ENCODE measurements at places on chromosomes 2 and 18.
A peak's percentile ranks its signal among the peaks of the same experiment; 100 is the strongest.

- no peak for DNase-seq
These were observed 21.9 kb upstream of the ICOS start for GRCh38 chr2:203914546-203915182.

- no peak for DNase-seq
These were observed 96.9 kb downstream of the TGOLN2 start for GRCh38 chr2:85230679-85231467.

DNA sequence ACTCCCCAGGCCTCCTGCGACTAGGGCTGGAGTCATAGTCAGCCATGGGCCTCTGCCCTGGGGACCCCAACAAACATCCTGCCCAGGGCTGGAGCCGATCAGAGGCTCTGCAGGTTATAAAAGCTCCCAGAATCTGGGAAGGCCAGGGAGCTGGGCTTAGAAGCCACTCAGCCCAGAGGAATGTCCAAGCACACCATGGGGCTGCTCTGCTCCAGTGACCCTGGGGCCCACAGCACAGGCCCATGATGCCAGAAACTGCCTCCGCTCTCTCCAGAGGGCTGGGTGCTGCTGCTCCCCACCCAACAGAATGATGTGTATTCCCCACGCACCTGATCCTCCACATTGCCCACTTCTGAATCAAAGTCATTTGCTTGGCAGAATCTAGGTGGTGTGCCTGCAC, 88.5 kb downstream of the ARMC9 start:
- DNase-seq, result no peak

- DNase-seq, result no peak
These were observed 122.3 kb downstream of the HAUS1 start for GRCh38 chr18:46226461-46226860.

DNA sequence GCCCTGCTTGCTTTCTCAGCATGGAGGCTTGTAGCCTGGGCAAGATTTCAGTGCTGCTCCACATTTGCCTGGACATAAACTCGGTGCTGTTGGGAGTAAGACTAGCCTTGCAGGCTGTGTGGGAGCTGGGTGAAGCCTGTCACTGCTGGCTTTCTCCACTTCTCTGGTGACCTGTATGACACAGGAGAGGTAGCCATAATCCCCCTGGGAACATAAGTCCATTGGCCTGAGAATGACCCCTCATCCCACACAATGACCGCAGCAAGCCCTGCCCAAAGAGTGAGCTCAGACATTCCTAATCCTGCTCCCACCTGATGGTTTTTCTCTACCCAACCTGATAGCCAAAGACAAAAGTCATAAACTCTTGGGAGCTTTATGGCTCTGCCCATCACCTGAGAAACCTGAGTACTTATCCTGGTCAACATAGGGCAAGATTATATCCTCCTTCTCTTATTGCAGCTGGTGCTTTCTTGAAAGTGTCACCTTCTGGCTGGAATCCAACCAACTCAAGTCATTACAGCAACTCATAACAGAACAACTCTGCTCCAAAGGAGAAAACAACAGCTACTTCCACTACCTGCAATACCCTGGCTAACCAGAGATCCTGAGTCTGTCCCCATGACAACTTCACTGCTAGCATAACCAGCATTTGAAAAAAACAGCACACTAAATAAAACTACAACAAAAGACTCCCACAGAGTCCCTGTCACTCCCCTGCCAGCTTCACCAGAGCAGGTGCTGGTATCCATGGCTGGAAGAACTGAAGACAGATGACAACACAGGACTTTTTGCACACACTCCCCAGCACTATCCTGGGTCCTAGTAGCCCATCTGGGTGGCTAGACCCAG, 834.4 kb upstream of the DDX18 start:
- no peak for DNase-seq

GRCh38 chr18:2306606-2307005, 264.7 kb downstream of the METTL4 start:
- no peak for DNase-seq

DNA sequence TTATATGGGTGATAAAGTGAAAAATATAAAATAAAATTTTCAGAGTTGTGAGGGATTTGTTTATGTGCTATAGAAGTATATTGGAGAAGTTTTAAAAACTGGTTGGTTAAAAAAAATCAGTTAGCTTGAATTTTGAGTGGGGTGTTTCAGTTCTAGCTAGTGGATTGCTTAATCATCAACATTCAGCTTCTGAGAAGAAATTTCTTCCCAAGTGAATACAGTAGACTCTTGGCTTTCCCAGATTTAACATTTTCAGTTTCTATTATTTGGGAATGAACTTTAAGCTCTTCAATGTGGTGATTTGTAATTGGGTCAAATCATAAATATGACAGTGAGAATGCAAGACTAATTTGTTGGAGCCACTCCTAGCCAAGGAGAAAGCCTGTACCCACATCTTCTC, 120.8 kb downstream of the PLCL1 start:
- DNase-seq, result no peak

DNA sequence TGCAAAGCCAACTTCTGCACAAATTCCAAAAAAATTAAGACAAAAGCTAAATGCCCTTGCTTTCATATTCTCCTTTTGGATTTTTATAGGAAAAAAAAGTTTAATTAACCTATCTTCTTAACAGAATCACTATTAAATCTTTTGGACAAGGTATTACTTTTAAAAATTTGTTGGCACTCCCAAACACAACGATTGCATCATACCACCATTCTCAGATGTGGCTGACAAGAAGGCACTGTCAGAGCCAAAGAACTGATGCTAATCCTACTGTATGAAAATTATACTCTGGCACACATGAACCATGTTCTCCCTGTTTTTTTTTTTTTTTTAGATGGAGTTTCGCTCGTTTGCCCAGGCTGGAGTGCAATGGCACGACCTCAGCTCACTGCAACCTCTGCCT, 58.4 kb downstream of the NOL10 start:
- no peak for DNase-seq

DNA sequence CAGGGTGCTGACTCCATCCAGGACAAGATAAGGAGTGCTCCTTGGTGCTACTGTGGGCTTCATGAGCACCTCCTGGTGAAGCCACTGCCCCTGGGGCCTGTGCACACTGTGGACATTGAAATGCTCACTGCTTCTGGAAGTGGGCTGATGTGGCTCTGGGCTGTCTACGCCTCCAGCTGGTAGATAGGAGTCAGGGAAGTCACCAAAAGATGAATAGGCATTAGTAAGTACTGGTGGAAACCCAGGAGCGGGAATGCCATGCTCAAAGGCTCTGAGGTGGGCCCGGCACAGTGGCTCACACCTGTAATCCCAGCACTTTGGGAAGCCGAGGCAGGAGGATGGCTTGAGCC, 79.2 kb upstream of the MSH2 start:
- DNase-seq, result no peak

GRCh38 chr2:98601532-98602132, 6.7 kb downstream of the COA5 start:
- no peak for DNase-seq

- DNase-seq, result no peak
These were observed 22.4 kb downstream of the MAL start for GRCh38 chr2:95047629-95048510.

DNA sequence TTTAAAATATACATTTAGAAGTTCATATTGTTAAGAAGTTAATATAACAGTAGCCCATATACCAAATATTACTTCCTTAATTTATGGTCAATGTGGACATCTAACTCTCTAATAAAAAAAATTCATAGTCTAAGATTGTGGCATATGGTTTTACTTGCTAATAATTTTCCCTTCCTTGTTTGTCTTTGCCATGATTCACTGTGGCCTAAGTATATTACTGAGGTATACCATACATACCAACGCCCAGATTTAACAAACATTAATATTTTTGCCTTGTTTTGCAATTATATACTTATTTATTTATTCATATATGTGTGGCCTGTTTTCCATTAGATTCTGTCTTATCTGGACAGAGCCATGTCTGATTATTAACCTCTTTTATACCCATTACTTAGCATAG, 54.6 kb upstream of the CCDC150 start:
- no peak for DNase-seq

- DNase-seq, result no peak
These were observed 10.8 kb downstream of the LAPTM4A start for GRCh38 chr2:20040489-20041172.

DNA sequence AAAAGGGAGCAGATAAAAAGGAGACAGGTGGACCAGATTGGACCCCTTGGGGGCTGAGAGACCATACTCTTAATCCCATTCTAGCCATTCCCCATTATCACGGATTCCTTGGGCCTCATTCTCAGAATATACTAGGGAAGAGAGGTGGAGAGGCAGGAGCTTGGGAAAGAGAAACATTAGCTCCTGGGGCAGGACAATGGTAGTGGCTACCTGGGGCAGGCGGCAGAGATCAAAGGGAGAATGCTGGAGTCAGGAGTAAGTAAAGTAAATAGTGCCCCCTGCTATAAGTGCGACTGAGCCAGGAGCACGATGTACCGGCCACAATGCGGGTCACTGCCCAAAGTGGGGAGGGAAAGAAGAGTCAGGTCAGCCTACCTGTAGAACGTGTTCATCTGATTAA, 20.4 kb upstream of the IHH start:
- DNase-seq, result no peak

DNA sequence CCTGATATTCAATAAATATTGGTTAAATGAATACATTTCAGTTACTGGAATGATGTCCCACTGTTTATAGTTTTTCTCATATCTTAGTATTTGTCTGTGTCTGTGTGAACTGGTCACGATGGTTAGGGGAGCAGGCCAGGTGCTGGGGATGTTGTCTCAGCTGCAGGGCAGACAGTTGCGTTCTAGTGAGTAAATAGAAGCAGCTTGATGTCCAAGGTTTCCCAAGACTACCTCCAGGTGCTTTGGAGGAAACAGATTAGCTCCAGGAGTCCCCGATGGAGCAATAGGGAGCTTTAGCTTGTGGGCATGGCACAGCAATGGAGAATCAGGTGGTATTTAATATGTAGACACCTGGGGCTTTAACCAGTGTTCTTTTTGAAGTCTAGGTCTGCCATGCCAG, 75.5 kb downstream of the GULP1 start:
- DNase-seq, result no peak

GRCh38 chr2:6071519-6071918, 379.3 kb downstream of the SOX11 start:
- DNase-seq, result no peak

DNA sequence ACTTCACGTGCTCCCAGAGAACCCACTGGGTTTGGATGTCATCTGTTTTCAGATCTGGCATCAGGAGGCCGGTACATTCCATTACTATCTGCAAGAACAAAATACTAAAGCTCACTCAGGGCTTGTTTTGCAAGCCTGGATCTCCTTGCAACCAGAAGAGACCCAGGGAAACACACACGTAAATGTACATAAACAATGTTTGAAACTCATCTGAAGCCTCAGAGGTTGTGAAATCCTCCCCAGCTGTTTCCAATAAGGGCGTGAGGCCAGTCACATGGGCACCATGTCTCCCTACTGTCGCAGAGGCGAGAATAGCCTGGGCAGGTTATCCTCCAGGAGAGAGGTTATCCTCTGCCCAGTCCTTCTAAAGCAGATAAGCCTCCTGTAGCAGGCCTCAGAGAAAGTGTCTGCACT, 186.9 kb downstream of the GFPT1 start:
- DNase-seq, result no peak

GRCh38 chr2:230130668-230131364, 62.1 kb upstream of the SLC16A14 start:
- DNase-seq, result no peak

GRCh38 chr2:10038123-10038522, 5.2 kb upstream of the KLF11 start:
- no peak for DNase-seq

GRCh38 chr2:62014102-62014501, 108.6 kb downstream of the COMMD1 start:
- no peak for DNase-seq

- no peak for DNase-seq
These were observed 127.8 kb downstream of the MEP1B start for GRCh38 chr18:32317651-32318050.

DNA sequence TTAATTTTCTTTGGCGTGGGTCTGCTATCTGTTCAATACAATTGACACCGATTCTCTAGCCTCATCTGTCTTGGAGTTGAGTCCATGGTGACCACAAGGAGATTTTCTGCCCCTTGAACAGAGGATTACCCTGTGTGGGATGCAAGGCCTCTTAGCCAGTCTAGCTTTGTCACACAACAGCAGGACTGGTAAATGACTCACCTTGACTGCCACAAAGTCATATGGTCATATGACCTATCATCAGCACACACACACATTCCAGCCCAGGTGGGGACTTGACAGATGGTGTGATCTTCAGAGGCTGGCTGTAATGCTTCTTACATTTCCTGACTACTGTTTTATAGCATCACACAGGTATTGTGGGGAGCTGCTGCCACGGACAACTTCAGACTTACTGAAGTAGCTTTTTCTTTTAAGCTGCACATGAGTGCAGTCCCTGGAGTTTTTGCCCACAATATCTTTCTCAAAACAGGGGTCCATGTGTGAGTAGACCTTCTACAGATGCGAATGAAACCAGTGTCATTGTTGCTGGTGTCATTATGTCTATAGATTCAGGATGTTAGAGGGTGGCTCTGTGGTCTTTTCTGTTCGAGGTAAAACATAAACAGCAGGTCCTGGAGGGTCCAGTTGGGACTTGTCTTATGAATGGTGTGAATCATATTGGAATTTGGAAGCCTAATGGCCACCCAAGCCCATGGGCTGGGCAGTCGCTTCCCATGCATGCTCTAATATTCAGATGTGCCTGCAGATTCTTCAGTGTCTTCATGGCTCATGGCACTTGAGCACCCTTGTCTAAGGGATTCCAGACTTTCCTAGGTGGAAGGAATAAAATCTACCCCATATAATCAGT, 18.6 kb upstream of the ACOXL start:
- no peak for DNase-seq

DNA sequence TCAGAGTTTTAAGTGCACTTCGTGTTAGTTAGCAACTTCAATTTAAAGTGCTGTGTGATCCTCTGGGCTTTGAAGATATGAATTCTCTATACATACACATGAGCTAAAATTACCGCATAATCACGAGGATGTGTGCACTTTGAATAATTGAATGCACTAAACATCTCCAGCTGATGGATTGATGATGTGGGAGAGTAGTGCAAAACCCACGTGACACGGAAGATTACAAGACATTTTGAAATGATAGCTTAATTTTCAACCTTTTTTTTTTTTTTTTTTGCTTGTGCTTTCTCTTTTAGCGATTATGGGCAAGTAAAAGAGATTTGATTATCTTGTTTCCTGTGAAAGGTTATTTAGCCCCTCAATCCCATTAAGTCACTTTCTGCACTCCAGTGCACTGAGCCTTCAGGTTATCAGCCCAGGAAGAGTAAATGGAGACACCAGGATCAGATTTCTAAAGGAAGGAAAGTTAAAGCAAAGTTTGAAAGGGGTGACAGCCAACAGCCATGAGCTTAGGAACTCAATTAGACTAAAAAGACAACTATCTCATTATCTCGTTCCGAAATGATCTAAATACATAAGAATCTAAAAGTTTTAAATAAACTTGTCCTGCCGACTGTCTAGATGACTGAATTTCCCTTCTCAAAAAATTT, 81.6 kb downstream of the CDK15 start:
- DNase-seq, result peak; percentile 72

- DNase-seq, result peak; percentile 74
These were observed at the start of gene CYP20A1 for GRCh38 chr2:203238704-203239526. TSS of gene CYP20A1 (plus strand) at chr2:203239018. CDS start at chr2:203239063, 45 bp downstream.

Measured in NCI-H1436 treated with DMSO at 0.1 percent for 48 hours (cell line).